ENCODE measurements at places on chromosomes 11 and 22. TPM values are rescaled to one million over a fixed set of nuclear protein-coding genes. Genes with fewer than 3 reads are reported as not detected.

- H3K27me3 ChIP-seq, result peaks cover 3% of the 10 kb centered on the region
- H3K4me3 ChIP-seq, result no peak overlapping the region
- peaks cover 6% of the 10 kb centered on the region for H3K36me3 ChIP-seq
- H3K4me1 ChIP-seq, result peaks cover 6% of the 10 kb centered on the region
- H3K27ac ChIP-seq, result no peak overlapping the region
- DNase-seq, result peak; percentile 41
These were observed 48.6 kb upstream of the TMEM45B start for GRCh38 chr11:129766898-129767604.

- peaks cover 20% of the 10 kb centered on the region for H3K27me3 ChIP-seq
- H3K36me3 ChIP-seq, result no peaks in the 10 kb centered on the region
- DNase-seq, result no peak
- no peak overlapping the region for H3K4me3 ChIP-seq
These were observed 45.3 kb upstream of the GALNT18 start for GRCh38 chr11:11667056-11667455.

- no peak for DNase-seq
- H3K27me3 ChIP-seq, result peaks cover 10% of the 10 kb centered on the region
- H3K27ac ChIP-seq, result no peak overlapping the region
- no peak overlapping the region for H3K4me3 ChIP-seq
- H3K4me1 ChIP-seq, result peaks cover 12% of the 10 kb centered on the region
- peaks cover 39% of the 10 kb centered on the region for H3K36me3 ChIP-seq
These were observed 4.9 kb downstream of the CLDN5 start for GRCh38 chr22:19519041-19519926.

GRCh38 chr11:59186130-59186594, 14.2 kb downstream of the DTX4 start:
- no peak overlapping the region for H3K4me3 ChIP-seq
- no peaks in the 10 kb centered on the region for H3K27me3 ChIP-seq
- H3K36me3 ChIP-seq, result no peaks in the 10 kb centered on the region

GRCh38 chr22:45587638-45588505, 83.8 kb upstream of the ATXN10 start:
- H3K27ac ChIP-seq, result no peak overlapping the region
- no peak overlapping the region for H3K4me3 ChIP-seq
- no peaks in the 10 kb centered on the region for H3K36me3 ChIP-seq
- peaks cover 6% of the 10 kb centered on the region for H3K4me1 ChIP-seq
- peaks cover 6% of the 10 kb centered on the region for H3K27me3 ChIP-seq
- DNase-seq, result no peak

The ART5 gene
- not detected for total RNA-seq

Data from activated CD4-positive, alpha-beta memory T cell treated with anti-CD3 and anti-CD28 coated beads for 36 hours (primary cell).